A673 (cell line): ENCODE measurements at places on chromosomes 12 and 14. TPM values are rescaled to one million over a fixed set of nuclear protein-coding genes. Genes with fewer than 3 reads are reported as not detected.

KRT75 gene
- not detected in 2 replicates for total RNA-seq

CCDC38 gene
- total RNA-seq = 0.24 and 0.26 TPM in 2 replicates

TBX5 gene
- total RNA-seq = 1.2 and 2.1 TPM in 2 replicates

MOAP1 gene
- 25.6 and 32.4 TPM in 2 replicates for total RNA-seq

SIX1 gene
- total RNA-seq = 24.0 and 25.0 TPM in 2 replicates

CFAP54 gene
- 0.71 and 1.5 TPM in 2 replicates for total RNA-seq

CBLN3 gene
- total RNA-seq = 0.80 and 1.4 TPM in 2 replicates

NDUFA9 gene
- total RNA-seq = 181 and 199 TPM in 2 replicates
